ENCODE measurements at places on chromosomes 2 and 18.

GRCh38 chr18:5286525-5286924 lies 9.0 kb downstream of the ZBTB14 start:
- DNase-seq = no peak

DNA sequence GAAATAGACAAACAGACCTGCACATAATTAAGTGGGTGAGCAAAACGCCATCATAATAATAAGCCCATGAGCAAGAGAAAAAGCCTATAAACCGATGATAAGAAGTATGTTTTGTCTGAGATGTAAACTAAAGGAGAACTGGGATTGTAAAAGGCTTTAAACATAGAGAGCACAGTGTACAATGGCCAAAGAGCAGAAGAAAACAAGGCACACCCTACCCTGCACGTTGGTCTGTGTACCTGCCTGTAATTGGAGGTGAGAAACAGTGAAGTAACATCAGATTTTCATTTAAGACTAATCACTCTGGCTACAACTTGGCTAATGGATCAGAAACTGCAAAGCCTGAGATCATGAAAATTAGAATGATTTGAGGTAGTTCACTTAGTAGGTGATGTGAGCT lies 1094.7 kb upstream of the GYPC start:
- no peak for DNase-seq

GRCh38 chr2:9821805-9822445 lies 21.3 kb upstream of the TAF1B start:
- no peak for DNase-seq

DNA sequence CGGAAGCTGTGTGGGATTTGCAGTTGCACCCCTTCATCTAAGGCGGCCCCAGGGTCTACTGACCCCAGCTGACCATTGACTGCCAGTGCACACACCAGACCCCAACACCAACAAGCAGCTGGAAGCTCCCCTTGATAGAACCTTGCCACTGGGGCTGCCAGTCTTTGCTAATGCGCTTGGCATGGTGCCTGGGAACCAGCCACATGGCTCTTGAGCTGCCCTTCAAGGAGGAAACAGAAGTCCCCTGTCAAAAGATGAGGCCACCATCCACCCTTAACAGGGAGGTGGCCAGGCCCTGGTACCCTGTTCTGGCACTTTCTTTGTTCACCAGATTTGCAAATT lies 8.6 kb downstream of the ALPI start:
- no peak for DNase-seq

DNA sequence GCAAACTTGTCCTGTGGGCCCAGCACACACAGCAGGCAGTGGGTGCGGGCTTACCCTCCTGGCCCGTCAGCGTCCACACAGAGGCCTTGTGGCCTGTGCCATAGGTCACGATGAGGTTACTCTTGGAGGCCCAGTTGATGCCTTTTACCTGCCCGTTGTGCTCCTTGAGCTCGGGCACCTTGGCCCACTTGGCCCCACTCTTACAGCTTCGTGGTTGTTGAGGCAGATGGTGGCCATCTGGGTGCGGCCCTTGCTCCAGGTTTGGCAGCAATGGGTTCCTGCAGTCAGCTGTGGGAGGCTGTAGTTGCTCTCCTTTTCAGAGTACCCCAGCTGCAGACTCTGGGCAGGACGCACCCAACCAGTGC lies 45.5 kb upstream of the PTH2R start:
- no peak for DNase-seq

- no peak for DNase-seq
These were observed 45.2 kb upstream of the NYAP2 start for GRCh38 chr2:225354281-225354774.

- peak; percentile 8 for DNase-seq
These were observed 5.0 kb upstream of the CHST10 start for GRCh38 chr2:100422320-100423055.

DNA sequence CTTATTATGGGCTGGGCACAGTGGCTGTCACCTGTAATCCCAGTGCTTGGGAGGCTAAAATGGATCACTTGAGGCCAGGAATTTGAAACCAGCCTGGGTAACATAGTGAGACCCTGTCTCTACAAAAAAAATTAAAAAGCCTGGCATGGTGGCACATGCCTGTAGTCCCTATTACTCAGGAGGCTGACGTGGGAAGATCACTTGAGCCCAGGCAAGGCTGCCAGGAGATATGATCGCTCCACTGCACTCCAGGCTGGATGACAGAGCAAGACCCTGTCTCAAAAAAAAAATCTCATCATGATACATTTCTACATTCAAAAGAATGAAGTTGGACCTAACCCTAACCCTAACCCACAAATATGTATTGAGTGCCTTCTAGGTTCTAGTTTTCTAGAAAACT lies 20.2 kb upstream of the CYP27A1 start:
- no peak for DNase-seq

GRCh38 chr2:72300147-72300684 lies 152.6 kb upstream of the CYP26B1 start:
- no peak for DNase-seq

GRCh38 chr2:39289609-39290008 lies 45.8 kb upstream of the CDKL4 start:
- DNase-seq = no peak

- no peak for DNase-seq
These were observed 251.7 kb downstream of the TSN start for GRCh38 chr2:122007126-122007525.

- no peak for DNase-seq
These were observed 177.5 kb downstream of the GFPT1 start for GRCh38 chr2:69209482-69209881.

DNA sequence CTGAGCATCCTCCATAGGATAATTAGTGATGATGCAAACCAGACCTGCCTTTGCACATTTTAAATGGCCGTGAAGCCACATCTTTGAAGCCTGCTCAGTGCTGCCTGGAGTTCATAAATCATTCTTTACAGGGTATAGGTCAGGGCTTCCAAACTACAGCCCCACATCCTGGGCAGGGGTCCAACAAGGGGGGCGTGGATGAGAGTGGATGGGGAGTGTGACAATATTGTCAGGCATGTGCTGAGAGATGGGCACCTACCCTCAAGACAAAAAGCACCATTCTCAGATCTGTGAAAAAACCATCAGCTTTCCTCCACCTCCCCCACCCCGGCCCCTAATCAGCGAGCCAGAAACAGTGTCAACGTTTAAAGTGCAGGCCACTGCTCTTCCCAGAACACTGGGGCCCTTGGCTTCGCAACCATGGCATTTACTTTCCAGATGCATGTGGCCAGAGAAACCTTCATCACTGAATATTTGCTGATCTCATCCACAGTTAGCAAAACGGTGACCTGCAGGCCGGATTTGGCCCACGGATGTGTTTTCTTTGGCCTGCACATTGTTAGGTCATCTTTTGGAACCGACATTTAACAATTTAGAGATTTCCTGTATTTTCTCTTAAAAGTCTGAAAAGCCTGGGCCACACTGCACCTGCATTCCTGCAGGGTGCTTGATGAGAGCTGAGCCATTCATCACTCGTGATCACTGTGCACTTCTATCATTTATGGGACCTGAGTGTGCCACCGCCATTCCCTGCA lies 130.7 kb downstream of the ANKRD44 start:
- no peak for DNase-seq

DNA sequence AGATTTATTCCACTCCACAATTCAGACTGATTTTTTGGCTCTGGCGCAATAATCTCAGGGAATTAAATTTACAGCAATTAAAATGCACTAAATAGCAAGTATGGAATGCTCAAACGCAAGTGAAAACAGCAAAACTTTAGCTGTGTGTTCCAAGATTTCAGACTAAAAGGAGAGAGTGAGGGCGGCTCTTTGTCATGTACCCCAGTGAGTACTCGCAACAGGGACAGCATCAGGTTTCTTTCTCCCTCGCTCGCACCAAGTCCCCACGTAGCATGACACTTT lies 1.1 kb downstream of the ROCK2 start:
- DNase-seq = no peak

DNA sequence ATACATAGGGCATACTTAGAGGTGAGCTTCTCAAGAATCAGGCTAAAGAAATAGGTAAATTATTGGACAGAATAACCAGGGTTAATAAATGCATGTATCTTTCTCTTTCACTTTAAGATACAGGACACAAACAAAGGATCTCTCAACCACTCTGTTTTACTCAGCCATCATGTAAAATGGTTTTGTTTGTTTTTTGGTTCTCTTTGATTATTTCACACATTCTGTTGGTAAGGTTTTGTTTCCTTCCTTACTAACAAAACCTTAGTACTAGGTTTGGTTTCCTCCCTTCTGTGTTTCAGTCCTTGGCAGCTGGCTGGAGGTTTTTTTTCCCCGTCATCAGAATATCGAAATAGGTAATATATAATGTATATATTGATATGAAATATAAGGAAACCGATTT lies 1506.8 kb upstream of the TMEFF2 start:
- no peak for DNase-seq

- no peak for DNase-seq
These were observed 79.9 kb upstream of the ARHGAP28 start for GRCh38 chr18:6649421-6650126.

DNA sequence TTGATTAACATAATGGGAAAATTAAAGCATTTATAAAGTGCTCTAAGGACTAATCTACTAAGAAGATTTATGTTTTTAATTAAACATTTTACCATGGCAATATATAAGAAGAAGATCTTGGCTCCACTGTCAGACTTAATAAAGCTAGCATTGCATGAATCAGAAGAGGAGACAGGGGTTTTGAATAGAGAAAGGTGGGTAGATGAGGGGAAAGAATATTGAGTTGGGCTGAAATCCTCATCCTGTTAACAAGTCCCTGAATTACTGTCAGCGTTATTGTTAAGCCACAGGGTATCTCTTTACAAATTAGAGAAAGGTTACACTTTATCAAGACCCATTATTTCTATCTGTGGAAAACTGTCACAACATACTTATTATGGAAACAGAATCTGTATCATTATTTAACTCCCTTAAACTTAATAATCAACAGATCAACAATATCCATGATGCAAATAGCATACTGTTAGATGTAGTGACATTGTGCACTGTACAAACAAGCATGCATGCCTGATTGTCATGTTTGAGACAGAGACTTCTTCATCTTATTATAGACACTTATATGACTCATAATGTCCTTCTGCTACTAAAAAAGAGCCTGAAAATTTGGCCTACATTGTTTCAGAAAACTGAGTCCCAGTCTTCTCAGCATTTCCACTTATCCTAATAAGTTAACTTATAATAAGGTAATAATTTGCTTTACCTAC lies 304.1 kb downstream of the NRXN1 start:
- DNase-seq = peak; percentile 45

GRCh38 chr18:58800582-58800981 lies 64.1 kb upstream of the ZNF532 start:
- DNase-seq = no peak

GRCh38 chr2:231321021-231321420 lies 74.5 kb upstream of the B3GNT7 start:
- DNase-seq = no peak

- DNase-seq = no peak
These were observed 26.8 kb upstream of the CYP27A1 start for GRCh38 chr2:218755198-218755566.

GRCh38 chr2:149612122-149612521 lies 24.5 kb upstream of the MMADHC start:
- no peak for DNase-seq

DNA sequence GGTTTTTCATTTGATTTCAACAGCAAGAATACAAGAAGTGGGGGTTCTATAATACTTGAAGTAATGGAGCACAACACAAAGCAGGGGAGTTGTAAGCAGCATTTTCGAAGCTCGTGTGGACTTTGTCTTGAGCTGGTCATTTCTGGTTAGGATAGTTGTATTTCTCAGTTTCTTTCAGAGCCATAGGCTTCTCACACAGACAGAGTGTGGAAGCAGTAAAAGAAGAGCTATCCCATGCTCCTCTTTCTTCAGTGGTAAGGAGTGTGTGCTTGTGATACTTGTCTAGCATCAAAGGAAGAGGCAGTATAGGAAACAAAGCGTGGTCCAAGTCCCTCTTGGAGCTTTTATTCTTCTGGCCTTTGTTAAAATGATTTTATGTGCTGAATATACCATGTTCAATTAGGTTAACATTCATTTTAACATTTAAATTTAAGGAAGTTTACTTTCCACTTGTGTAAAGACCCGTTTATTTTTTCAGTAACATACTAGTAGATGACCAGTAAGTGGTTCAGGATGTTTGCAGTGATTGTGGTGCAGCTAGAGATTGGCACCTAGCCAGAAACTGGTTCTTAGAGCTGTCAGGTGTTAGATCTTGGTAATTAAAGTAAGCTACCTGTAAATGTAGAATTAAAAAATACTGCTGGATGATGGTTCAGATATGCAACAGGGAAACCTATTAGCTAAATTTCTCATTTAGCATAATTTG lies 14.6 kb downstream of the CCNYL1 start:
- peak; percentile 69 for DNase-seq

GRCh38 chr2:232365621-232366321 lies 12.8 kb upstream of the ALPP start:
- no peak for DNase-seq

- no peak for DNase-seq
These were observed 20.0 kb downstream of the SMC6 start for GRCh38 chr2:17733599-17733998.

DNA sequence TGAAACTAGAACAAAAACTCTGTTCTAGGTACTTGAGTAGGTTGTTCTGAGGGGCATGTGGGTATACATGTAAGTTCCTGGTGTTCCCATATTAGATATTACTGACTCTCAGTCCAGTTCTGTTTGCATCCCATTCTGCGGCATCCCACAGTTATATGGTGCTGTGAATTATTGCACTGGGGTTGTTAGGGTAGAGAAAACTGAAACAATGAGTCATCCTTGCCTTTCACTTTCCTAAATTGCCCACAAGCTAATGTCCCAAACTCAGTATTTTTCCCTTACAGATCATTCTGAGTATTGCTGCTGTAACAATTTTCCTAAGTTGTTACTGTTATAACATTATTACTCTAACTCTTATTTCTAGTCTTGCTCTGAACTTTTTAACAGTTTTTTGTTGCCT lies 3.0 kb downstream of the WDR75 start:
- DNase-seq = no peak

DNA sequence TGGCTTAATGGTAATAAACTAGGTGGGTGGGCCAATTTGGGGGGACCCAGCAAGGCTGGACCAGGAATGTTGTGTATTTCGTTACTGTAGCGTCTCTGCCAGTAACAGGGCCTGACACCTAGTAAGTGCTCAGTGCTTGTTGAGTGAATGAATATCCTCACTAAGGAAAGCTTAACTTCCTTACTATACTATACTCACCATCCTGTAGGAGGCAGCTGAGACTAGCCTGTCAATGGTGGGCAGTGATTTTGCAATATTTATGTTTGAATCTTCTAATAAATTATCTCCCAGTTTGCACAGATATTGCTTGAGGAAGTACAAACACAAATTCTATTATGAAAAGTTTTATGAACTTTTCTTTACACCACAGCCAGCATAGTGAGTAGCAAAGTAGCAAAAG lies 370.7 kb upstream of the SYT4 start:
- no peak for DNase-seq

- DNase-seq = no peak
These were observed 61.3 kb upstream of the RAPGEF4 start for GRCh38 chr2:172674034-172674967.

DNA sequence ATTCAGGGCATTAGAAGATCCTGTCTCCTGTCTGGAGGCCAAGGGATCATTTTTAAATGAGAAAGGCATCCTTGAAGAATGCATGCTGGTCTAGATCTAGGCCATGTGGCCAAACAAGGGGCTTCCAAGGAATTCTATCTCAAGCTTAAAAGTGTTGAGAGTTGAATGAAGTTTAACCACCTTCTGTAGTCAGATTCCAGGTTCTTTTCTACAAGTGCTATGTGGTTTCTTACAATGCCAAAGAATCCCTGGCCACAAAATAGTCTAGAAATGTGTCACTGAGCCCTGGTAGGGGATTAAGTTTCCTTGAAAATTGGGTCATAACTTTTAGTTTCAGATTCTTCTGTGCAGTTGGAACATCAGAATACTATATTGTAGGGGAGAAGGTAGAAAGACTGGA lies 640.7 kb upstream of the ACVR2A start:
- no peak for DNase-seq

GRCh38 chr2:75113231-75113869 lies 86.0 kb downstream of the TACR1 start:
- no peak for DNase-seq
